ENCODE measurements at places on chromosomes 2 and 18.
A peak's percentile ranks its signal among the peaks of the same experiment; 100 is the strongest.

DNA sequence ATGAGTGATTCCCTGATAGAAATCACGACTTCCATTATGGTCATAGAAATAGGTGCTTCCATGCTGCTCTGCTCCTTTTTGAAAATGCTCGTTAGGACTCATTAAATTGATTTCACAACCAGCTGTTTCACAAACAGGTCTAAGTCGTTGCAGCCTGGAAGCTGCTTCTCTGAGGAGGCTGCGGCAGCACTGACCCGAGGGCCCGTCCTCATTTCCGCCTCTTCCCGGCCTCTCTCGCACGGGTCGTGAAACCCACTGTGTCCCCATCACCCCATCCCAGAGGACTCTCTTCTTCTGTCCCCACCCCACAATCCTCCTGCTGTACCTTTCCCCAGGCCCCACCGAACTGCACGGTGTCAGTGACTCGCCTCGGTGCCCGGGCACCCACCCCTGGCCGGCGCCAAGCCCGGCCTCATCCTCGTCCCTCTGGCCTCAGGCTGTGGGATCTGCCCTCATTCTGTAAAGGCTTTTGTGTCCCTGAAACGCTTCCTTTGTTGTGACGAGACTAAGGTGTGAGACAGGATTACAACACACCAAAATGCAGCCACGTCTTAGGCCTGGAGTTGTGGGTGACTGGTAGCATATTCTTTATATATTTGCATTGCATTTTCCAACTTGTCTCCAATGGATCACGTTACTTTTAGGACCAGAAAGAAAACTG lies 112.7 kb upstream of the CTDP1 start:
- no peak overlapping the region for H3K4me3 ChIP-seq
- no peak for DNase-seq
- H3K36me3 ChIP-seq = no peaks in the 10 kb centered on the region
- H3K27ac ChIP-seq = no peak overlapping the region
- peaks cover 30% of the 10 kb centered on the region for H3K27me3 ChIP-seq

GRCh38 chr2:233185963-233186362 lies 65.5 kb upstream of the ATG16L1 start:
- H3K27me3 ChIP-seq = no peaks in the 10 kb centered on the region
- H3K4me3 ChIP-seq = no peak overlapping the region
- no peak for DNase-seq
- H3K4me1 ChIP-seq = peaks cover 15% of the 10 kb centered on the region
- no peak overlapping the region for H3K27ac ChIP-seq

DNA sequence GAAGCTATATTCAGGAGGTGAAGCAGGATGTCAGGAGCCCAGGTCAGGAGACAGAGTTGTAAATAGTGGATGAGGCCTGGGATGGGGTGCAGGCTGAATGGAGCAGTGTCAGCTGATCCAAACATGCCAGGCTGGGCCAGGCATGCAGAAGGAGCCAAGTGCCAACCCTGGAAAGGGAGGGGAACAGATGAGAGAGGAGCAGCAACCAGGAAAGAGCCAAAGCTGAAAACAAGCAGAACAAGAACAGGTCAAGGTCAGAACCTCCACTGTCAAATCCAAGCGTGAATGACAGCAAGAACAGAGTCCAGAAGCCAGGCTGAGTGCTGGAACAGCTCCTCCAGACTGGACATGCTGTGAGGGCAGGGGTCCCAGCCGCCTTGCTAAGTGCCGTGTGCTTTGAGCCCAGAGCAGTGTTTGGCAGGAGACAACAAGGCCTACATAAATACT lies 49.2 kb upstream of the PPP1CB start:
- DNase-seq = peak; percentile 58
- H3K4me1 ChIP-seq = peaks cover 15% of the 10 kb centered on the region
- no peaks in the 10 kb centered on the region for H3K36me3 ChIP-seq
- H3K27me3 ChIP-seq = no peaks in the 10 kb centered on the region
- H3K27ac ChIP-seq = no peak overlapping the region
- 0 out of 2 replicates have a peak overlapping the region, but pooled peaks have one; percentile 2 for H3K4me3 ChIP-seq

DNA sequence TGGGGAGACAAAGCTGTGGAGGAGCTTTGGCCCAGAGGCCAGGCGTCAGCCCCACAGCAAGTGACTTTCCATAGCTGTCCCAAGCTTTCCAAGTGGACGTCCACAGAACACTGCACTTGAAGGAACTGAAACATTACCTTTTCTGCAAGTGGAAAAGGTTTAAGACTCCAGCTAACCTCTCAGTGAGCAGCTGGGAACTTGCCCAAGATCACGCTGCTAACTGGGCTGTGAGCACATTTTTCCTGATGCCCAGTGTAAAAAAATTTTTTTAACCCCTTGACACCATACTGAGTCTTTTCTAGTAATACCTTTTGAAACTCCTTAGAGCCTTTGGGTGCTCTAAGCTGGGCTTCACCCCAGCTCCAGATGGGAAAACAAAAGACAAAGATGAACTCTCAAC lies 256.7 kb downstream of the HAUS1 start:
- H3K27me3 ChIP-seq = peaks cover 5% of the 10 kb centered on the region
- no peak overlapping the region for H3K4me3 ChIP-seq
- no peaks in the 10 kb centered on the region for H3K36me3 ChIP-seq
- no peak overlapping the region for H3K27ac ChIP-seq
- H3K4me1 ChIP-seq = no peaks in the 10 kb centered on the region
- no peak for DNase-seq

- H3K4me1 ChIP-seq = no peaks in the 10 kb centered on the region
- H3K27ac ChIP-seq = no peak overlapping the region
- H3K27me3 ChIP-seq = no peaks in the 10 kb centered on the region
- no peak for DNase-seq
- H3K36me3 ChIP-seq = peaks cover 2% of the 10 kb centered on the region
- H3K4me3 ChIP-seq = no peak overlapping the region
Measured at GRCh38 chr2:135701442-135701841, 40.2 kb upstream of the UBXN4 start.

DNA sequence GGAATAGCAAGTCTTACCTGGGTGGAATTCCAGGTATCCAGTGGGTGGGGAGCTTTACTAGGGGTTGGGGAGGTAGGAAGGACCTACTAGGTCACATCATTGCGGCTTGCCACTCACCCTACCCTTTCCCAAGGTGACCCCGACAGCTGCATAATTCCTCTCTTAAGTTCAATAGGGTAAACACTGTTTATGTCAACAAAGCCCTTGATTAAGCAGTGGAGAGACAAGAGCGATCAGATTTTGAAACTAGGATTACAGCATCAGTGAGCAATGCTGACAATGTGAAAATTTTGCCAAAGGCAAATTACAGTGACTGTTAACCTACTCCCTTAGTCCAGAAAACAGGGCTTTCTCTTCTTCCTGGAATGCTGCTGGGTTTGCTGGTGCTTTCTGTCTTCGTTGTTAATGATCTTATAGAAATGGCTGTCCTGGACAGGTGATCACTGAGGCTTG lies 14.5 kb downstream of the SLC19A3 start:
- peaks cover 30% of the 10 kb centered on the region for H3K4me1 ChIP-seq
- no peak overlapping the region for H3K4me3 ChIP-seq
- no peaks in the 10 kb centered on the region for H3K27me3 ChIP-seq
- DNase-seq = peak; percentile 55

- no peaks in the 10 kb centered on the region for H3K36me3 ChIP-seq
- no peak overlapping the region for H3K27ac ChIP-seq
Measured at GRCh38 chr2:108330979-108331378, 42.3 kb downstream of the SULT1C2 start.

DNA sequence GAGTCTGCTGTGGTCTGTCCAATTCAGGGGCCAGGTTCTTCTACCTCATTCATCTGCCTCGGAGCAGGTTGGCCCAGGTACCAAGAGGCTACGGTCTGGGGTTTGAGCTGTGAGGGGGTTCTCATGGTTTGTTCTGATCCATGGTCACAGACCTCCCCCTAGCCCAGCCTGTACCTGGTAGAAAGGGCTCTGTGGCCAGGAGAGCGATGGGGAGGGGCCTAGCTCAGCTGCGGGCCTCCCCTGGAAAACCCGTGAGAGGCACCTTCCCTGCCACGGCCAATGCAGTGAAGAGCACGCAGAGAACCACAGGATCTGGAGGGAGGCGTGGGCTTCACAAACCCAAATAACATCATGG lies 19.6 kb upstream of the ALLC start:
- H3K4me1 ChIP-seq = no peaks in the 10 kb centered on the region
- H3K4me3 ChIP-seq = no peak overlapping the region
- no peaks in the 10 kb centered on the region for H3K36me3 ChIP-seq
- H3K27ac ChIP-seq = no peak overlapping the region

- H3K27ac ChIP-seq = no peak overlapping the region
- H3K36me3 ChIP-seq = no peaks in the 10 kb centered on the region
Measured at GRCh38 chr18:44342162-44342561, 338.5 kb upstream of the SETBP1 start.

DNA sequence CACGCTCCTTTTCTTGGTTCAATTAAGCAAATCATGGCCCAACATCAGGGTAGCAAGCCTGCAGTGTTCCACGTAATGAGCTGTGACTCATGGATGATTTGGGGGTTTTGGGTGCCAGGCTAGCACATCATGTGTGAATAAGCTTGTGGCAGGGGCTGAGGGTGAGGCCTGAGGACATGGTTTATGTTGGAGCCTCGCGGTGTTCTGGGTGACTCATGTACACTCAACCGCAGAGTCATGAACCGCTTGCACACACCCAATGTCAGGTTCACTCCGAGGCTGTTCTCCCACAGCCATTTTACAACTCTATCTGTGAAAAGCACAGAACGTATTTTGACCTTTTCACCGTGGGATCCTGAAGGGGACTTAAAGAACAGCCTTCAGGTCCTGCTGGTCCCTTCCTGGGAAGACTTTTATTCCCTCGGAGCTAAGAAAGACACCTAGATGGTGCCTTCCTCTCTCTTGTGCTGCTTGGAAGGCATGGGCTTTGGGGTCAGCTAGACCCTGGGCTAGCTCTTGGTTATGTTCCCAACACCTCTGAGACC lies 139.9 kb upstream of the ZEB2 start:
- H3K36me3 ChIP-seq = no peaks in the 10 kb centered on the region
- H3K4me3 ChIP-seq = no peak overlapping the region
- no peaks in the 10 kb centered on the region for H3K27me3 ChIP-seq
- H3K27ac ChIP-seq = no peak overlapping the region
- DNase-seq = no peak
- no peaks in the 10 kb centered on the region for H3K4me1 ChIP-seq

DNA sequence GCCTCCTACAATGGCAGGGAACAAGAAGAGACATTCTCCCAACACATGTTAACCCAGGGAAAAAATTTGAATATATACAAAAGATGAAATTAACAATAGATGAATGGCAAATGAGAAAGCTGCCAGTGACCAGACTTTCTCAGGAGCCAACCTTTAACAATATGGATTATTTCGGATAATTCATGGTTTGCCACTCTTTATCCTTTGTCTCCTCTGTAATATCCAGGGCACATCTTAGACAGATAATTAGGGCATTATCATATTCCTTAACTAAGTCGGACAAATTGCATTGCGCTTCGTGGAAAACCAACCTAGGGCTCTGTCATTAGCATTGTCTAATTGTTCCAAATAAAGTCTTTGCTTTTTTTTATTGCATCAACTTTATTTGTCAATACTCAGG lies 97.3 kb downstream of the CDCA7 start:
- H3K27ac ChIP-seq = no peak overlapping the region
- DNase-seq = no peak
- no peak overlapping the region for H3K4me3 ChIP-seq
- no peaks in the 10 kb centered on the region for H3K36me3 ChIP-seq
- H3K27me3 ChIP-seq = peaks cover 2% of the 10 kb centered on the region

- H3K36me3 ChIP-seq = no peaks in the 10 kb centered on the region
- no peak overlapping the region for H3K27ac ChIP-seq
- H3K27me3 ChIP-seq = no peaks in the 10 kb centered on the region
- DNase-seq = no peak
- no peak overlapping the region for H3K4me3 ChIP-seq
Measured at GRCh38 chr2:84830758-84831500, 50.0 kb downstream of the TRABD2A start.

GRCh38 chr2:226725126-226725860 lies 74.3 kb downstream of the IRS1 start:
- no peaks in the 10 kb centered on the region for H3K36me3 ChIP-seq
- H3K4me3 ChIP-seq = no peak overlapping the region
- H3K27me3 ChIP-seq = no peaks in the 10 kb centered on the region
- H3K27ac ChIP-seq = no peak overlapping the region
- peaks cover 27% of the 10 kb centered on the region for H3K4me1 ChIP-seq
- no peak for DNase-seq

DNA sequence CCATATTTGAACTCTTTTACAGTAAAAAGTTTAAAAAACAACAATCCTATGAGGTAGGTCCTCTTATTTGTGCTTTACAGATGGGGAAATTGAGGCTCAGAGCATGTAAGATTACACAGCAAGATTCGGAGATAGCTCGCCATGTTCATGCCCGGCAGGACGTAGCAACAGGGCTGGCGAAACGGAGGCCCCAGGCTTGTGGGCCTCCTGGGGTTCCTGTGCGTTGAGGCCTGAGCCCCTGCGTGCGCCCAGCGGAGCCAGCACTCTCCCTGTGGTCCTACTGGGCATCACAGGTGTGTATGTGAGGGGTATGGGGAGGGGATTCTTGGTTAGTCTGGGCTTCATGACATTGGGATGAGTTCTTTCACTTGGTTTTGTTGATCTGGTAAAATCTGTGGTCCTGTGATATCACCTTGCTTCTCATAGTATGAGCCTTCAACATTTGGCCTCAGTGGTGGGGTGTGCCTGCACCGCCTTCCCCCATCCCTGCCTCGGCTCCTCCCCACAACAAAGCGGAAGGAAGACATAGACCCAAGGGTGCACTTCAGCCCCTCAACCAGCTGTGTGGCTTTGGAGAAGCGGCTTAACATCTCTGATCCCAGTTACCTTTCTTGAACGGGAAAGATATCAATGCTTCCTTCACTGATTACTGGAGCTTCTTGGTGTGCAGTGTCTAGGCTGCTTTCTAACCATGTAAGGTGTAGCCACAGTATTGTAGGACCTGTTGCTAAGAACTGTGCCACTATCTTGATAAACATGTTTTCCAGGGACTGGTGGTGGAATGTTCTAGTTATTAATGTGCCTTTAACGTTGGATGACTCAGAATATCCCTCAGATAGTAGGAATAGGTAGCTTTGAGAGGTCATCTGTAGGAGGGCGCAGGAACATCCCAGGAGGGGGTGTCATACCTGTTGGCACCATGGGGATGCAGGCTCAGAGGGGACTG lies 37.2 kb downstream of the HPCAL1 start:
- peaks cover 39% of the 10 kb centered on the region for H3K4me1 ChIP-seq
- H3K4me3 ChIP-seq = no peak overlapping the region
- no peak overlapping the region for H3K27ac ChIP-seq

DNA sequence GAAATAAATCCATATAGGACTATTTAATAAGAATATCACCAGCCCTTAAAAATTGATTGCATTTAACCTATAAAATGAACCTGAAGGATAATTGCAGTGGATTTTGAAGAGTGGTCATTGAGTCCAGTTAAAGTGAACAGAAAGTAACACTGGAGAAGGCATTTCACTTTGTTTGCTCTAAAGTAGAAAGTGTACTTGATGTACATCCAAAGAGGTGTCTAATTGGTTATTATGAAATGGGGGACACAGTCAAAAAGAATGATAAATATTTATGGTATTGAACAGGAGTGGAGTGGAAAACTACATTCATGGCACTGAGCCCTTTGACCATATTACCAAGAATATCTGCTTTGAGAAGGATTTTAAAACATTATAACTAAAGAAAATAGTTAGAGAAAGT lies 28.2 kb upstream of the MAP2 start:
- H3K27me3 ChIP-seq = no peaks in the 10 kb centered on the region
- H3K4me3 ChIP-seq = no peak overlapping the region
- H3K36me3 ChIP-seq = no peaks in the 10 kb centered on the region

- no peak overlapping the region for H3K27ac ChIP-seq
- DNase-seq = no peak
- H3K36me3 ChIP-seq = no peaks in the 10 kb centered on the region
- H3K4me3 ChIP-seq = no peak overlapping the region
- no peaks in the 10 kb centered on the region for H3K4me1 ChIP-seq
Measured at GRCh38 chr2:40004336-40004735, 225.3 kb upstream of the THUMPD2 start.

Data from HepG2 (cell line).